ENCODE measurements at places on chromosomes 13 and 19.

- no peak for DNase-seq
These were observed 1332.0 kb upstream of the PCDH20 start for GRCh38 chr13:62747629-62748028.

DNA sequence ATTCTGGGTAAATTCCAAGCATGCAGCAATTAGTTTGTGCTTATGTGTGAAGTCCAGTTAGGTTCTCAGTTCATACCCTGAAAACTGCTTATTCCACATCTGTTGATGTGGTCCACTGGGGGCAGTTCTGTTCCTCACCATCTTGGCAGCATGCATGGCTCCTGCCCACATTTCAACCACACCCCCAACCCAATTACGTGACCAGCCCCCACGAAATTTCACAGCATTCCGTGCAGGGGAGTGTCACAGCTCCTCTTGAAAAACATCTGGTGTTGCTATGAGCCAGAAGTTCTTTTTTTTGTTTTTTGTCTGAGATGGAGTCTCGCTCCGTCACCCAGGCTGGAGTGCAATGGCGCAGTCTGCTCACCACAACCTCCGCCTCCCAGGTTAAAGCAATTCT, 9.1 kb upstream of the ERVK3-1 start:
- DNase-seq, result no peak

- no peak for DNase-seq
These were observed 725.2 kb upstream of the SLITRK1 start for GRCh38 chr13:84607261-84608013.

GRCh38 chr13:109687559-109688448, 98.6 kb downstream of the IRS2 start:
- DNase-seq, result no peak

DNA sequence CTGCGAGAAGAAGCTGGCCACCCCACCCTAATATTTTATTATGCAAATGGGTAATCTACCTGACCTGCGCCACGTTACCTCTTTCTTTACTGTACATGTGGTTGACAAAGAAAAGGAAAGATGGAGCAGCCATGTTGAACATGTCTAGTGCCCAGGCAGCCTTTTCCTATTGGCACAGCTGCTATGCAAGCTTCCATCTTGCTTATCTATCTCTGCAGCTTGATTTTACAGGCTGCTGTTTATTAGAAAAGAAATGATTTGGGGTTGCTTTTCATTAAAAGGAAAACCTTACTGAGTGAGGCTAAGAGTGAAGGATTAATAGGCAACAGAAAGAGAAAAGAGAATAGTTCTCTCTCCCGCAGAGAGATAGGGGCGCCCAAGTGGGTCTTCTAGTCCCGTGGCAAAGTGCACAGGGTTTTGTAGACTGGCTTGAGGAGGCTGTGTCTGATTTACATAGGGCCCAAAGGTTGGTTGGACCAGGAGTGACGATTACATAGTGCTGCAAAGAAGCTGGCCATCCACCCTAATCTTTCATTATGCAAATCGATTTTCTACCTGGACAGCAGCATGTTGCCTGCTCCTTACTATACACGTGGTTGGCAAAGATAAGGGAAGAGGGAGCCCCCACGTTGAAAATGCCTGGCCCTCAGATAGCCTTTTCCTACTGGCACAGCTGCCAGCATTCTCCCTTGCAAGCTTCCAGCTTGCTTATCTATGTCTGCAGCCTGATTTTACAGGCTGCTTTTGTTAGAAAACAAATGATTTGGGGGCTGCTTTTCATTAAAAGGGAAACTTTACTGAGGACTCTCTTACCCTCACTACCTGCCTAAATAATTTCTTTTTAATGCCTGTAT, 28.3 kb downstream of the OR10H4 start:
- DNase-seq, result no peak

DNA sequence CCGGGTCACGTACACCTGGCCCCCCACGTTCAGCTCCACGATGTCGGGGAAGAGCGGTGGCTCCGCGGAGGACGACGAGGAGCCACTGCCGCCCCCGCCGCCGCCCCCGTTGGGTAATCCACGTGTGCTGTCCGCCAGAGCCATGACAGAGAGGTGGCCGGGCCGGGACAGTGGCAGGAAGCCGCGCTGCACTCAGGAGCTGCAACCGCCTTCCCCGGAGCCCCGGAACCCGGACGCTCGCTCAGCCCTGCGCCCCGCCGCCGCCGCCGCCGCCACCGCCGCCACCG, 257 bp downstream of the KCTD12 start:
- DNase-seq, result no peak

Data from GM06990 (cell line).